ENCODE measurements at places on chromosomes 5 and 9. TPM values are rescaled to one million over a fixed set of nuclear protein-coding genes. Genes with fewer than 3 reads are reported as not detected.

Gene ZNF883
- total RNA-seq = 4.9 TPM

DNA sequence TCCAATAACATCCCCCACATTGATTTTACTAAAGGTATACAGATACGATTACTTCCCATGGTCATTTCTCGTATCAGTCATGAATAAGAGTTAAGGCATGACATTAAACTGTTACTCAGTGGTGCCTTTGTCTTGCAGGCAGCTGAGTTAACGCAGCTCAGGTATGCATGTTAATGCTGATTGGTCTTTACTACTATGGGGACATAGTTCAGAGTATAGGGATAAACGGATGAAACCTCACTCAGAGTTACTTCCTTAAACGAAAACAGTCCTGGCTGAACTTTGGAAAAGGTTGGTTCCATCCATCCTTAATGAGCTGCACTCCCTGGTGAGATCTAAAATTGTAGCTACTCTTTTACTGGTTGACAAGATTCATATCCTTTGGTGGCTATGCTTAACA lies 87.0 kb downstream of the ACTL7B start:
- H3K27ac ChIP-seq = no peak overlapping the region
- no peaks in the 10 kb centered on the region for H3K36me3 ChIP-seq
- H3K4me3 ChIP-seq = no peak overlapping the region
- DNase-seq = no peak

- no peaks in the 10 kb centered on the region for H3K27me3 ChIP-seq
- peak overlapping the region; percentile 44 for H3K27ac ChIP-seq
- H3K4me3 ChIP-seq = no peak overlapping the region
- peaks cover 51% of the 10 kb centered on the region for H3K4me1 ChIP-seq
- H3K36me3 ChIP-seq = no peaks in the 10 kb centered on the region
- DNase-seq = peak; percentile 8
Measured at GRCh38 chr9:87112656-87113055, 165.3 kb upstream of the GAS1 start.

- DNase-seq = no peak
- no peaks in the 10 kb centered on the region for H3K4me1 ChIP-seq
- H3K27me3 ChIP-seq = peaks cover 11% of the 10 kb centered on the region
- no peak overlapping the region for H3K27ac ChIP-seq
- no peak overlapping the region for H3K4me3 ChIP-seq
- H3K36me3 ChIP-seq = no peaks in the 10 kb centered on the region
Measured at GRCh38 chr5:127418367-127418766, 99.1 kb upstream of the PRRC1 start.

- H3K27me3 ChIP-seq = peaks cover 47% of the 10 kb centered on the region
- H3K27ac ChIP-seq = no peak overlapping the region
- DNase-seq = no peak
- H3K4me3 ChIP-seq = no peak overlapping the region
- no peaks in the 10 kb centered on the region for H3K36me3 ChIP-seq
Measured at GRCh38 chr9:33698267-33698666, 97.1 kb upstream of the PRSS3 start.

DNA sequence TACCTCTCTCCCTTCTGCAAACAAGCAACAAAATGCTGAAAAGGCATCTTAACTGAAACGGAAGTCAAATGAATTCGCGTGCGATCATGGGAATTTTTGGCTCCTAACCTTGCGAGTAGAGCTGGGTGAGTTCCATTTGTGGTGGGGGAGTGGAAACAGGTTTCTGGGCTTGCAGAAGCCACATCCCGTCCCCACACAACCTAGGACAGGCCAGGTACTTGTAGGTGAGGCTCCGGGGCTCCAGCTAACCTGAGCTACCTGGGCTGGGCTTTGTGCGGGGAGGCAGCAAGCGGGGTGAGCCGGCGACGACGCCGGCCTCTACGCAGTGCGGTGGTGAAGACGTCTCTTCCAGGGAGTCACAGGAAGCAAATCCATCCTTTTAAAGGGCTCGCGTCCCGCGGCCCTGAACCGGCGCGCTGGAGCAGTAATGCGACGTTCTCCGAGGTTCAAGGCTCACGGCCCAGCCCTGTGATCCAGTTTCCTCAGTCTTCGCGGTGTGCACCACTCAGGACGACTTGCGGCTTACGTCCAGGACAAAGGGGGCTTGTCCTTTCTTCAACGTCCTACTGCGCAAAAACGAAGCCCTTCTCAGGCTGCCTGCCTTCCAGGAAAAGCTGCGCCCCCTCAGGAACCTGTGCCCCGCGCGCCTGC lies 567 bp upstream of the SPIN1 start:
- peaks cover 4% of the 10 kb centered on the region for H3K27me3 ChIP-seq
- H3K27ac ChIP-seq = peak overlapping the region; percentile 95
- H3K36me3 ChIP-seq = peaks cover 30% of the 10 kb centered on the region
- peaks cover 43% of the 10 kb centered on the region for H3K4me1 ChIP-seq
- H3K4me3 ChIP-seq = peak overlapping the region; percentile 99

Data from HFFc6 (cell line).